Stimulated activated CD8-positive, alpha-beta memory T cell treated with anti-CD3 and anti-CD28 coated beads, Interleukin-4, amount 100 ng/mL, for 1 hour (primary cell): ENCODE measurements at places on chromosomes 1 and 21.

GRCh38 chr1:204544321-204544720, 28.1 kb downstream of the MDM4 start:
- no peak for DNase-seq

GRCh38 chr1:15173863-15174614, 20.5 kb downstream of the TMEM51 start:
- DNase-seq, result no peak

DNA sequence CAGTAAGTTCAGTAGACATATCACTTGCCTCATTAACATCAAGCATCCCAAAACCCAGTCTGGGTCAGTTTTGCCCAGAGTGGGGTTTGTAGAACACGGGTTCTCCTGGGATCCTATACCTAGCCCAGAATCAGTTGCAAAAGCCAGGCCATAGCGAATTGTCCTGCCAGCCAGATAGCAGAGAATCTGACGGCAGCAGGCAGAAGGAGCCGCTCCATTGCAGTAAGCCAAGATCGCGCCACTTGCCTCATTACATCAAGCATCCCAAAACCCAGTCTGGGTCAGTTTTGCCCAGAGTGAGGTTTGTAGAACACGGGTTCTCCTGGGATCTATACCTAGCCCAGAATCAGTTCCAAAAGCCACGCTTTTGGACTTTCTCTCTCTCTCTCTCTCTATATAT, 19.1 kb downstream of the NDUFS5 start:
- DNase-seq, result no peak

DNA sequence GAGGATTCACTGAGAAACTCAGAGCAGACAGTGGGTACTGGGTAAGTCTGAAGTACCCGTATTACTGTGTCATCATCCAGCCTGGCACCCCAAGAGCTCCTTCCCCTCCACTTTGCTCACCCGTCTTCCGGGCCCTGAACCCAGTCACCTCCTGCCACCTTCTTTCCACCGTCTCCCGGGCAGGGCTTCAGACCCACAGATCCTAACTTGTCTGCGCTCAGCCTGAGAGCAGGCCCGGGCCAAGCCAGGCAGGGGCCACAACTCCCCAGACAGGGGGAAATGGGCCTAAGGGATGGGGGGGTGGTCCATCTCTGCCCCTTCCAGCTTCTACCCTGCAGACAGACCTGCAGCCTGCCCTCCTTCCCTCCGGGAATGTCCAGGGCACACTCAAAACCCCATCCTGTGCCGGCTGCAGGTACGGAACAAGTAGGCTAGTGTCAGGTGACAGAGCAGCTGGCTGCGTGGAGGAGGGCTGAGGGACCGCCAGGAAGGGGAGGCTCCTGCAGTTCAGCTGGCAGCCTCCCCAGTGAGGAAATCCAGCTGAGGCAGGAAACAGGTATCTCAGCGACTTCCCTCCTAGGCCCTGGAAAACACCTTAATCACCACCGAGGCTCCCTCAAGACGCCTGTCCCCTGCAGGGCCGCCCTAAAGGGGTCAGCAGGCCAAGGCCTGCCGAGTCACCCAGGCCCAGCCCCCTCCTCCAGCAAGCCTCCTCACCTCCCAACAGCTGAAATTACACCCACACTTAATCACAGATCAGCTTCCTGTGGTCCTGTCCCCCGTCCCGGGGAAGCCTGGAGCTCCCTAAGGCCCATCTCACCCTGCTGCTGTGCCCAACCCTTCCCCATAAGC, 3.5 kb downstream of the HSPG2 start:
- DNase-seq, result no peak

- no peak for DNase-seq
Measured at GRCh38 chr1:53257454-53258081, 19.2 kb upstream of the MAGOH start.

DNA sequence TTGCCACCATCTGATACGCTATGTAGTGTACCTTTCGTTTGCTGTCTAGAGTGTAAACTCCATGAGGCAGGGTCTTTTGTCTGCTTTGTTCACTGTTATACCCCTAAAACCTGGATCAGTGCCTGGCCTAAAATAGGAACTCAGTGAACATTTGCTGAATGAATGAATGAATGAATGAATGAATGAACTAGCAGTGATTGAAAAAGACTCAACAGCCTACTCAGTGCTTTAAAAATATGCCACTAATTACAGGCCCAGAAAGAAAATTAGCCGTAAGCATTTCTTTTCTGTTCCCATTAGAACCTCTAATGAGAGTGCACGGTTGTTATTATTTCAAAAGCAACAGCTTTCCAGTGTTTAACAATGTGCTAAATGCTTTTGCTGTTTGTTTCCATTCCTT, 69.3 kb upstream of the SYT6 start:
- no peak for DNase-seq

- no peak for DNase-seq
Measured at GRCh38 chr1:180135535-180135934, 19.1 kb upstream of the QSOX1 start.

DNA sequence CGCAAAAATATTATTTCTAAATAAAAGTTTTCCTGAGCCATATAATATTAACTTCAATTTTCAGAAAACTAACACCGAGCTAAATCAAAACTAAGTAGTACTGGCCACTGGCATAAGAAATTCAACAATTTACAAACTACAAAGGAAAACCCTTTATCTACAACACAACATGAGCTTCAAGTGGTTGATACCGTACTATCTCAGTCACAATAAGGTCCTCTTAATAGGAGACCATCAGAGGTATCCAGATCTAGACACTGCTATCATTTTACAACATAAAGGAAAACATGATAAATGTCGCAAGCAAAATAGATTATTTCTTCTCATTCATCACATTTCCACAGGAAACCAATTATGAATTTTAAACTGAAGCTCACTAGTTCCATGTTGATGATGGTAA, 39.5 kb downstream of the GATAD2B start:
- no peak for DNase-seq

GRCh38 chr1:2644171-2644570, 11.4 kb upstream of the MMEL1 start:
- no peak for DNase-seq

GRCh38 chr1:105137543-105138457, 1388.1 kb downstream of the AMY1C start:
- DNase-seq, result no peak

- DNase-seq, result no peak
Measured at GRCh38 chr1:216749232-216749631, 26.0 kb upstream of the ESRRG start.

- no peak for DNase-seq
Measured at GRCh38 chr21:43300496-43301408, 126.2 kb downstream of the SIK1 start.

DNA sequence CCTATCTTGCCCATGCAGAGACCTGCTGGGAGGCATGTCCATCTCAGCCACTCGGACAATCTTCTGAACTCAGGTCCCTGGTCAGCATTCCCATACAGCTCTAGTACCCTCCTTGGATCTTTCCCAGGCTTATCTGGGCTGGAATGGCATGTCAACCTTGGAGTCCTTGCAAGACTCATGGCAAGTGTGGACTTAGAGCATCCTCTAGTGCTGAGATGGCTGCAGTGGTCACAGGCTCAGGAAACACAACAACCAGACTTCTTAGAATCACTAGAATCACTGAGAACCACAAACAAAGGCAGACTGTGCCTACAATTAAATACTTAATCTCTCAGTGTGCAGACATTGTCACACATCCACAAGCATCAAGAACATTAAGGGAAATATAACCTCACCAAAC, 73.1 kb upstream of the TSHB start:
- DNase-seq, result no peak

DNA sequence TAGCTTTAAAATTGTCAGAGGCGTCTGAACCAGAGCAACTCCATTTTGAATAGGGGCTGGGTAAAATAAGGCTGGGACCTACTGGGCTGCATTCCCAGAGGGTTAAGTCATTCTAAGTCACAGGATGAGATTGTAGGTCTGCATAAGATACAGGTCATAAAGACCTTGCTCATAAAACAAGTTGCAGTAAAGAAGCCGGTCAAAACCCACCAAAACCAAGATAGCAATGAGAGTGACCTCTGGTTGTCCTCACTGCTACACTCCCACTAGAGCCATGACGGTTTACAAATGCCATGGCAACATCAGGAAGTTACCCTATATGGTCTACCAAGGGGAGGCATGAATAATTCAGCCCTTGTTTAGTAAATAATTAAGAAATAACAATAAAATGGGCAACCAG, 143.6 kb downstream of the GABPA start:
- DNase-seq, result no peak

GRCh38 chr1:39679821-39680220, 7.9 kb upstream of the NT5C1A start:
- no peak for DNase-seq

GRCh38 chr1:236774926-236775325, 20.2 kb upstream of the MTR start:
- no peak for DNase-seq

DNA sequence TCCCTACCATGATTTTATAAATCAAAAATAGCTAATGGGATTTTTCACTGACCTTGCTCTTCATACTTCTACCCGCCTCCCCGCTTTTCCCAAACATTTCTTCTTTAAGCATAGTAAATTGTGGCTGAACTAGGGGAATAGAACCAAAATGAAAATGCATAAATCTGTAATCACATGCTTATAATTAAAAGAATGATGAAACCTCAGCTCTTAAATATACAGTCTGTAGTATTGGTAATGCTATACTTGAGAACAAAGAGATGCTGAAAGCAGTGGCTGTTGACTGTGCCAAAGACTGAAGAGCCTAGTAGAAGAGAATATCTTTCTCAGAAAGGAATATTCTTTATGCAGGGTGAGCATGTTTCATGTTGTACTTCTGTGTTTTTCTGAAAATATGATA, 249.1 kb downstream of the GREM2 start:
- no peak for DNase-seq

- peak; percentile 66 for DNase-seq
Measured at GRCh38 chr1:26408604-26409003, 2.0 kb upstream of the LIN28A start.

DNA sequence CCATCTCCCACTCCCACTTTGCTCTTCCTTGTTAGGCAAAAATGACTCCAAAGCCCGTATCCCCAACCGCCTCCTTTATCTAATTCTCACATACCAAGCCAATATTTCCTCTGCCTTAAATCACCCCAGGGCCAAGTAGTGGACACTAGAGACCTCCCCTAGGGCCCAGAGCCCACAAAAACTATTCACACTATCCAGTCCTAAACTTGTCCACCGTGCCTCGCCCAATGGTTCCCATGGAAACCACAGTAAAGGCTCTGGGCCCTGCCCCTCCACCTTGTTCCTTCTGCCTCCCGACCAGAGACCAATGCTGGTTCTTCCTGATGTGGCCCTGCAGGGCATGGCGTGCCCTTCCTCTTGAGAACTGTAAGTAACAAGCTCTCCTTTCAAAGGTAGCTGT, 11.8 kb downstream of the CFAP107 start:
- no peak for DNase-seq

DNA sequence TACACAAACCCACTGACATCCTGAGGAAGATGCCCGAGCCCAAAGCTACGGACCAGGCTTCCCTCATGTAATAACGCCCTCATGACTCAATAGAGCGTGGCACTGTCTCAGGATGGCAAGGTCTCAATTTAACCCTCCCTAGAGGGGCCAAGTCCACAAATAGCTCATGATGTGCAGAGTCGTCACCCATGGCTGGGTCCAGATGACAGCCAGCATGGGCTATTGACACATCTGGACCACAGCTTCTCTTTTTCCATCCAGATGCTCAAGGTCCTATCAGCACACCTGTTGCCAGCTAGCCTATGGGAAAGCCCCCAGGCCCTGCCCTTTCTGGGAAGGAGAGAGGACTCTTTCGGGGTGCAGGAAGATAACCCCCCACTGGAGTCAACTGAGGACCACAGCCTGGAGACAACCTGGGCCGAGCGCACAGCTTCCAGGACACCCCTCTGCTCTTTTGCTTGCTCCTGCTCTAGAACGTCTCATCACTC, 2.8 kb downstream of the LAPTM5 start:
- no peak for DNase-seq

DNA sequence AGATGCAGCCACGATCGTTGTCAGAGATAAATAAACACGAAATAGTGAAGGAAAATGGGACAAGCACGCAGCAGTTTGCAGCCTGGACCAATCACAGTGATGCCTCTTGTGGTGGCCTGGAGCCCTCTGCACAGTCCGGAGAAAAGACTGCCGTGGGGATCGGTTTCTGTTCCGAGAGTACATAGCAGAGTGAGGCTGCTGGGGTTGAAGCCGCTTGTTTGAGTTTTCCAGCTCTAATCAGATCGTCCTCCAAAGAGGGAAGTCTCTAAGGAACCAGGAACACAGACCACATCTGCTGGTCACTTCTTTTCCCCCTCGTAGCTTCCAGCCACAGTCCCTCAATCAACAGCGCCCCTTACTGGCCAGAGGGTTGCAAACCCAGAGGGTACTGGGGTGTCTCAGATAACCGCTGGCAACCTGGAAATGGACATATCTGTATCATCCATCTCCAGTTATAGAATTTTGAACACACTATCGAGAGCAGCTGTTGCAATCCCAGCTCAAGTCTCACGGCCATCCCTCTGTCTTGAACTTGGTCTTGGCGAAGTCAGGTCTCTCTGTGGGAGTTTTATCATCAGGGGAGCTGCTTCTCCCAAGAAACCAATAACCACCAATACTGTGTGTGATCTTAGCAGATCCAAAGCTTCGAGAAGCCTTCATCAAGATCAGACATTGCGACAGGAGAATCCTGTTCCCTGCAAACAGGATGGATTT, 57.4 kb downstream of the OLIG1 start:
- DNase-seq, result peak; percentile 6

DNA sequence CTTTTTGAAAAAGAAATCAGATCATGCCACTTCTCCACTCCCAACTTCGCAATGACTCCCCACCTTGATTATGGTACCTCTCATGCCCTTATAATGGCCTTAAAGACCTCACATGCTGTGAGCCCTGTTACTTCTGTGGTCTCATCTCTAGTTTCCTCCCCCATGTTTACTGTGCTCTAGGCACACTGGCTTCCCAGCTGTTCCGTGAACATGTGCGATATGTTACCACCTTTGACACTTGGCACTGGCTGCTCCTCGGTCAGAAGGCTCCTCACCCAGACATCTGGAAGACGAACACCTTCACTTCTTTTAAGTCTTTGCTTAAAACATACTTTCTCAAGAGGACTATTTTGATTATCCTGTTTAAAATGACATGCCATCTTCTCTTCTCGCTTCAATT, 14.3 kb upstream of the NTMT2 start:
- DNase-seq, result no peak

DNA sequence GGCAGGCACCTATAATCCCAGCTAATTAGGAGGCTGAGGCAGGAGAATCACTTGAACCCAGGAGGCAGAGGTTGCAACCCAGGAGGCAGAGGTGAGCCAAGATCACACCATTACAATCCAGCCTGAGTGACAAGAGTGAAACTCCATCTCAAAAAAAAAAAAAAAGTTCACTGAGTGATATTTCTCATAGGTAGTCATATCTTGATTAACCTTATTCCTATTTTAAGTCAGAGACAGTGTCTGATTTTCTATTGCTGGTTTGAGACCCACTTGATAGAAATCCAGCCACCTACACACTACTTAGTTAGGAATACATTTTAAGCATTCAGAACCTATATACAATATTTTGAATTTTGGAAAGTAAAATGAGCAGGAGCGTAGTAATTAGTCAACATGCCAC, 357.4 kb upstream of the ADGRL2 start:
- no peak for DNase-seq
